ENCODE measurements at places on chromosomes 16 and 17.
A peak's percentile ranks its signal among the peaks of the same experiment; 100 is the strongest.

GRCh38 chr17:72125226-72125651 is 4.4 kb downstream of the SOX9 start:
- no peak for DNase-seq

- DNase-seq = no peak
Measured at GRCh38 chr16:31008551-31008950, 1.9 kb downstream of the STX1B start.

DNA sequence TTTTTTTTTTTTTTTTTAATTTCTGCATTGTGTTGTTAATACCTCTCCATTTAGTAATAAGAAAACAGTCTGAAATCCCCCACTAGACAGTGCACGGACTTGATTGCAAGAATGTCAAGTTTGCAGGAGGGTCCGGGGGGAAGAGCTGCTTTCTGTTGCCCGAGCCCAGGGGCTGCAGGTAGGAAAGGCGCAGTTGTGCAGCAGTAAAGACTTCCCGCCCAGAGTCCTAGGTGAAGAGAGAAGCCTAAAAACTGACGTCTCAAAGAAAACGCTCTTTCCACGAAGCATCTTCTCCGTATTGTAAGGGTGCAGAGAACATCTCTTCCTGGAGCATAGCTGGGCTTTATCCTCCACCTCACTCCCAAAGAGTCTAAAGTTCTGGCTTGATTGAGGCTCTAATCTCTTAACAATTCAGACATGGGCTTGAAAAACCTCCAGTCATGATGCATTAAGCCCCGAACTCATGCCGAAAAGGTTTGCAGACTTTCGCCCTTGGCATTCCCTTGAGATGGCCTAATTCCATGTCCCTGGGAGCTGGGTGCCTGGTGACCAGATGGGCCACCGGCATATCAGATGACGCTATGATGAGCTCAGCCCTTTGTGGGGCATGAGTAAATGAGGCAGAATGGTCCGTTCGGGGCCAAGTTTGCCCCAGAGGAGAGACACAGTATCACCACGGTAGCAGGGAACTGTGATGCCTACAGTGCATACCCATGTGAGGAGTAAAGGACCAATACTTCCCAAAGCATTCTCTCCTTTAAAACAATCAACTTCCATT is 436.2 kb upstream of the ZFHX3 start:
- DNase-seq = no peak

DNA sequence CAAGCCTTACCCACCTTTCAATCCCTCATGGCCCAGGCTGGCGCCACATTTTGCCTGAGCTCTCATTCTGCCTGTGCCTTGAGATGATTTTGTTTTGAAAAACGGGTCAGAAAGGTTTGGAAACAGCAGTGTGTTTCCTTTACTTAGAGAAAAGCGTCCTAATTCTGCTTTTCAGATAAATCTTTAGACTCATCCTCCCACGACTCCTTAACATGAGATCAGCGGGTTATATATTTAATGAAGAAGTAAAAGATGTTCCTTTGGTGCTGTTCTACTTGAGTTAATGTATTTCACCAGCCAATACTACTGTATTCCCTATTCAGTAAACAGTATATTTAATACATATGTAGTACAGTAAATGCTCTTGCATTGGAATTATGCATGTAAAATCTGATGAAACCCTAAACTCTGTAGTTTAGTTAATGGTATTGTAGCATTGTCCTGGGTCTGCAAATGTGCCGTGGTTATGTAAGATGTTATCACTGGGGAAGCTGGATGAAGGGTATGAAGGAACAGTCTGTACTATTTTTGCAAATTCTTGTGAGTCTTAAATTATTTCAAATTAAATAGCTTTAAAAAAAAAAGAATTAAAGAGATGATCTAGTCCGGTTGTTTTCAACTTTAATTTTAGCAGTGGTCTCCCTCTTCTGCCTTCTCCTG is 199.4 kb upstream of the CACNG5 start:
- no peak for DNase-seq

DNA sequence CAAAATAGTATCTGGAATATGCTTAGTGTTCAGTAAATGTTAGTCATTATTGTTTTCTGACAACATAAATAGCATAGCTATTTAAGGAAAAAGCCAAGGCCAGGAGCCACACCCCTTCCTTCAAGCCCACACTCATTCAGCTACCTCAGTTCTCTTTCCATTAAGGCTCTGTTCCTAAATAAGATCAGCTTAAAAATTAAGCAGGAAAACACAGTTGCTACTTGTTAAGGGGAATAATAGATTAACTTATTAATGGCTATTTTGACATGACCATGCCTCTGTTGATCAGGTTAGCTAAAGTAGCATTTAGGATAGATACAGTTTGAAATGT is 158.1 kb downstream of the CHD9 start:
- no peak for DNase-seq

DNA sequence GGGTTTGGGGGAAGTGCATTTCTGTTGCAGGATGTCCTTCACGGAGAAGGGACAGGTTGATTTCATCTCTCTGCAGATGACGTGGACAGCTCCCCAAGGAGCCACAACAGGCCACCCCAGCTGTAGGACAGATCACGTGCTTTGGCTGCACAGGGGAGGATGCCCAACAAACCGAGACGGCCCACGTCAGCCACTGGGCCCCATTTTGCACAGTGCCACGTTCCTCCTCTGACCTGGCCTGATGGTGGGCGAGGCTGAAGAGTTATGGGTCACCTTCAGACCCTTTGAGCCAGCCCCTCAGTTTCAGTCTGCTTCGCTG is 9.0 kb upstream of the RHBDL3 start:
- DNase-seq = no peak

DNA sequence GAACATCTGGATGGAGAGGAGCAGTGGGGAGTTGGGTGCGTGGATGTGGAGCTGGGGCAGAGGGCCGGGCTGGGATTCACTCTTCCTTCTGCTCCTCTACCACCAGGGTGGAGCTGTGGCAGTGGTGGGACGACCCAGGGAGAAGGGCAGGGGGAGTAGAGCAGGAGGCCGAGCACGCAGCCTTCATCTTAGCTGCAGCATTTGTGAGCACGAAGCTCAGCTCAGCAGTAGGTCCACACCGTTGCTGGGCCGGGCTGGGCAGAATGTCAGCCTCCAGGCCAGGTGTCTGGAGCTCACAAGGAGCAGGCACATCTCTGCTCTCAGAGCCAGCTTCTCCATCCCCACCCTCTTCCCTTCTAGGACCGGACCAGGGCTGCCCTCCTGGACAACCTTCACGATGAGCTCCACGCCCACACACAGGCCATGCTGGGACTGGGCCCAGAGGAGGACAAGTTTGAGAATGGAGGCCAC is 55.7 kb downstream of the OR1D5 start:
- no peak for DNase-seq

DNA sequence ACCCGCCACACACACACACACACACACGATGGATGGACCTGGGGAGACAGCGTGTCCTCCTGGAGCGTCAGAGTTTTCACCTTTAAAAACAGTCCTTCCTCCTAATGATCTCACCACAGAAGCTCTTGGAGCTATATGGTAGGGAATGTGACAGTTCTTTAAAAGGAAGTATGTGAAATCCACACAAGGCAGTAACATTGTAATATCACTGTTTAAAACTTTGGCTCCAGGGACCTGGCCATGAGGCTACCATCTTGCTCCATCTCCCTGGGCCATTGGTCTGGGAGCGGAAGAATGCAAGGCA is 302.4 kb downstream of the SOX9 start:
- no peak for DNase-seq

DNA sequence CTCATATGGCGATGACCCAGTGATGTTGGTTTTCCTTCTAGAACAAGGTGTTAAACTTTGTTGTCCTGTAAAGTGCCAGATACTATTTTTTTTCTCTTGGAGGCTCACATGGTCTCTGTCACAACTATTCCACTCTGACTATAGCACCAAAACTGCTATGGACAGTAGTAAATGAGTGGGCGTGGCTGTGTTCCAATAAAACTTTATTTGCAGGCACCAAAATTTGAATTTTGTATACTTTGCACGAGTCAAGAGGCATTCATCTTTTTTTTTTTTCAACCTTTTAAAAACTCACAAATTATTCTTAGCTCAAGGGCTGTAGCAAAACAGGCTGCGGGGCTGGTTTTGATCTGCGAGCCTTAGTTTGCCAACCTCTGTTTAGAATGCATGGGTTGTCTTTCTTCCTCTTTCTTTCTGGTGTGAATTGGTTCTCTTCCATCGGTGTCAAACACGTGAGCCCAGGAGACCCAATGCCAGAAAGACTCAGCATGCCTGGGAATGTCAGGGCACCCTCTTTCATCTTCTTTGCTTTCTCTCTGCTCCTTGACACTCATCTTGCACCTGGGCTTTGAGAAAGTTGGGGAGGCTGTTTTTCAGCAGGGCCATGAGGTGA is 2.1 kb downstream of the SYT17 start:
- no peak for DNase-seq

GRCh38 chr16:69166221-69166833 is 20.6 kb upstream of the SNTB2 start:
- peak; percentile 38 for DNase-seq

DNA sequence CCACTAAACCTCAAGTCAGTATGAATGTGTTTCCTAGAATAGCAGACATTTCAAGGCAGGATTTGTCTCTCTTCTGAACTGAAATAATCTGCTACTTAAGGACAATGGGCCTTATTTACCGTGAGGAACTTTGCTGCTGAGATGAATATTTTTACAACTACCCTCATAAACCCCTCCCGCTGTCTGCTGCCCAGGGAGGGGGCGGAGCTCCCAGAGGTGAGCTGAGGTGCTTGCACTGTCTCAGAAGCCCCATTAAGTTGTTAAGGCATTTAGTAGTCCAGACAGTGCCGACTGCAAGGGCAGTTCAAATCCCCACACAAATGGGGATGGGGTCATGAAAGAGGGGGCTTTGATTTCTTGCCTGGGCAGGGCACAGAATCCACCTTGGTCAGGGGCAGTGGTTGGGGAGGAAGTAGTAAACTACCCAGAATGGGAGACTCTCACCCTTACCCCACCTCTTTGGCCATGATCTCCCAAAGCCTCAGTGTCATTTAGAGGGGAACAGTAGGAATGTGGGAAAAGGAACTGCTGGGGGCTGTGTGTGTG is 19.2 kb downstream of the HNF1B start:
- DNase-seq = no peak

DNA sequence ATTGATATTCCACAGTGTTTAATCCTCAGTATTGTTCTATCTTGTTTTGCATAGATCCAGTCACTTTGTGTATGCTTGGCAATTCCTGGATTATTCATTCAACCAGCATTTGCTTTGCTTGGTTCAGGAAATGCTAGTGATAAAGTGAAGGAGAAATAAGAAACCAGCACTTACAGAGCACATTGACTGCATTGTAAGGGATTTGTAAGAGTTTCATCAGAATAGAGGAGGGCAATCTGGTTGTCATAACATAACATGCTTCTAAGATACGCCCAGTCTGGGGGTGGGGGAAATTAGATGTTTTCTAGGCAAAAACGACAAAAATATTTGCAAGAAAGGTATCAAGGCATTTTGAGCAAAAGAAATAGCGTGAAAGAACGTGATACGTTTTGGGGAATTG is 40.4 kb downstream of the TNRC6A start:
- no peak for DNase-seq

DNA sequence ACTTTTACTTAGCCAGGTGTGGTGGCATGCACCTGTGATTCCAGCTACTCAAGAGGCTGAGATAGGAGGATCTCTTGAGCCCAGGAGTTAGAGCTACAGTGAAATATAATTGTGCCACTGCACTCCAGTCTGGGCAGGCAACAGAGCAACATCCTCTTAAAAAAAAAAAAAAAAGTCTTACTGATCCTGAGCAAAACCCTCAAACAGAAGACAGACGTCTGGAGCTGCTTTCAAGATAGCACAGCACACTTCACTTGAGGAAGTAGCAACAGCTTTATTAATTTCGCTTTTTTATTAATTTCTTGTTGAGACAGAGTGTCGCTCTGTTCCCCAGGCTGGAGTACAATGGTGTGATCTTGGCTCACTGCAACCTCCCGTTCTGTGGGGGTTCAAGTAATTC is 10.2 kb upstream of the GGA2 start:
- DNase-seq = no peak

DNA sequence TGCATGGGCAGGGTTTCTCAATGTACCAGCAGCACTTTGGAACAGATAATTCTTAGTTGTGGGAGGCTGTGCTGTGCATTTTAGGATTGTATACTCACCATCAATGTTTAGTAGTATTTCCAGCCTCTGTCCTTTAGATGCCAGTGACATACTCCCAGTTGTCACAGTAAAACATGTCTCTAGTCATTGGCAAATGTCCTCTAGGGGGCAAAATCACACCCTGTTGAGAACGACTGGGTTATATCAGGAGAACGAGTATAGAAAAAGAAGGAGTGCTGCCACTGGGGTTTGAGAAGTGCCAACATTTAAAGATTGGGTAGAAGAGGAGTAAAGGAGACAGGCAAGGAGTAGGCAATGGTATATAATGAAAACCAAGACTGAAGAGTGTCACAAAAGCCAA is 37.9 kb upstream of the SMIM36 start:
- peak; percentile 30 for DNase-seq

DNA sequence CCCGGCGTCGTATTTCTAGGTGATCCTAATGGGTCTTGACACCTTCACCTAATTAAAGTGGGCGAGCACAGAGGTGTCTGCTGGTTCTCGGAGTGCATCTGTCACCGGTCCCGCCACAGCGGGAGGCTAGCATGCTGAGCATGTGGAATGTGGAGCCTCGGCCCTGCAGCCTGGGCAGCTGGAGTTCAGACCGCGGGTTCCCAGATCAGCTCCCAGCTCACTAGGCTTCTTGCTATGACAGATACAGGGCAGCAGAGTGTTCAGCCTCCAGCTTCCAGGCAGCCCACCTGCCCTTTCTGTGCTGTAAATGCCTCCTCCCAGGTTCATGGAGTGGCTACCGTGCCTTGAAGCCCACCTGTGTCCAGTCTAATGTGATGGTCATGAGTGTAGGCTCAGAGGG is 166.7 kb downstream of the CPPED1 start:
- no peak for DNase-seq
